Fibroblast of skin of left biceps (primary cell): ENCODE measurements at places on chromosomes 4 and X.

DNA sequence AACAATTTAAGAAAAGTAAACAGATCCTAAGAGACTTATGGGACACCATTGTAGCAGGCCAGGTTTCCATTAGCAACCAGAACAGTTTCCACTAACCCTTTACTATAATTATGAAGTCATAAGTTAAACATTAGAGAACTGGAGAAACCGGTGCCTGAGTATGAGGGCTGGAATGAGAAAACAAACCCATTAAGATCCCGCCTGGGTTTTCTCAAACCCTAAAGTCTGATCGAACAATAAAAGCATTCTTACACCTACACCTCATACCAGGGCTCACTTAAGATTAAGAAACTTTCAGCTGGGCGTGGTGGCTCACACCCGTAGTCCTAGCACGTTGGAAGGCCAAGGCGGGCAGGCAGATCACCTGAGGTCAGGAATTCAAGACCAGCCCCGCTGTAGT, 13.7 kb upstream of the DHX15 start:
- DNase-seq, result no peak

GRCh38 chr4:97279391-97279790, 863.9 kb downstream of the STPG2 start:
- DNase-seq, result no peak

GRCh38 chrX:39752815-39753214, 344.9 kb downstream of the BCOR start:
- no peak for DNase-seq

DNA sequence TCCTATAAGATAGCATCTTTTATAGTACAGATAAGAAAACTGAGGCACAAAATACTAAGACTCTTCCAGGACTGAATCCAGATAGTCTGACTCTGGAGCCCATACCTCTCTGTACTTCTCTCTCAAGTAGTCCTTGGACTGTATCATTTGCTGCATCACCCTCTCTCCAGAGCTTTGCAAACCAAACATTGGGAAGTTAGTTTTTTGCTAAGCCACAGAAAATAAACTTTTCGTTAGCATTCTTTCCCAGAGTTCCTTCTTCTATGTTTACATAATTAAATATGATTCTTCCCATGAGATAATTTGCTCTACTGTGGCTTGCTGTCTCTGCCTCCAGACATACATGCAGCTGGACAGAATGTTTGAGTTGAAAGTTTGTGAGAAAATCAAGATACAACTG, 22.0 kb downstream of the PPEF2 start:
- no peak for DNase-seq

DNA sequence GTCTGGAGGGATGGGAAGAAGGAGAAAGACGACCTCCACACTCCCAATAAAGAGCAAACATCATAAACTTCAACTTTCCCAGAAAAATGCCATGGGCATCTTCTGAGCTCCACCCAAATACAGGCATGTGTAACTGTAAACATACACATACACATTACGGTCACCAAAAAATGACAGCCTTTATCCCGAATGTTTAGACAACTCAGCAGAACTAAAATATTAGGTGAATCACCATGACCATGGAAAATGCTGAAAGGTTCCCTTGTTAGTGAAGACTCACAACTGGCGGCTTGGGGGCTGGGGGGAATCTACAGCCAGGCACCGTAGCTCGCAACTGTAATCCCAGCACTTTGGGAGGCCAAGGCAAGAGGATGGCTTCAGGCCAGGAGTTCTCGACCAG, 33.0 kb downstream of the PRKX start:
- no peak for DNase-seq

DNA sequence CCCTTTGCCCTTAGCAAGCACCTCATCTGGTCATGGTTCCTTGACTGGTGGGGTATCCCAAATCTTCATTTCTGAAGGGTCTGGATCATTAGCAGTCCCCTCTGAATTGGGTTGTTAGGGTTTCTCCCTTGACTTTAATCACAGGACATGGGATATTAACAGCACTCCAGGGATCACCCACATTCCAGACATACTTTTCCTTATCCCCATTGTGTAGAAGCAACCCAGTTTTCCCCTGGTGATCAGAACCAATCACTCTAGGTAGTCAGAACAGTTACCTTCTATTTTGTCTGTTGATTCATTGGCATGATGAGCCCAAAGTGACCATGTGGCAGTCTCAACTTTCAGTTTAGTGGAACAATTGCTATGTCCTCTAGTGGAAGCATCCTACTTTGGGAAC, 29.1 kb upstream of the GRSF1 start:
- no peak for DNase-seq

DNA sequence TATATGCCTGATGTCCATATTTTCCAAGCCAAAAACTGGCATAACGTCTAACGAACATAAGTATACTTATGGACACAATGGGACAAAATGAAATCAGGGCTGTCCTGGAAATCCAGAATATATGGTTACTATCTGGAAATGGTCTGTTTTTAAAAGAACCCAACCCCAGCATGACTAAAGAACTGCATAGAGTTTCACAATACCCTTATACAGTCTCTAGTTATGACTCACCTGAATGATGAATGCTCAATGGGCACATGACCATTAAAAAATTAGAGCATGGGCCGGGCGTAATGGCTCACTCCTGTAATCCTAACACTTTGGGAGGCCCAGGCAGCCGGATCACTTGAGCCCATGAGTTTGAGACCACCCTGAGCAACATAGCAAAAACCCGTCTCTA, 31.8 kb downstream of the AMMECR1 start:
- DNase-seq, result peak; percentile 67
